ENCODE measurements at places on chromosomes 2 and 18.

DNA sequence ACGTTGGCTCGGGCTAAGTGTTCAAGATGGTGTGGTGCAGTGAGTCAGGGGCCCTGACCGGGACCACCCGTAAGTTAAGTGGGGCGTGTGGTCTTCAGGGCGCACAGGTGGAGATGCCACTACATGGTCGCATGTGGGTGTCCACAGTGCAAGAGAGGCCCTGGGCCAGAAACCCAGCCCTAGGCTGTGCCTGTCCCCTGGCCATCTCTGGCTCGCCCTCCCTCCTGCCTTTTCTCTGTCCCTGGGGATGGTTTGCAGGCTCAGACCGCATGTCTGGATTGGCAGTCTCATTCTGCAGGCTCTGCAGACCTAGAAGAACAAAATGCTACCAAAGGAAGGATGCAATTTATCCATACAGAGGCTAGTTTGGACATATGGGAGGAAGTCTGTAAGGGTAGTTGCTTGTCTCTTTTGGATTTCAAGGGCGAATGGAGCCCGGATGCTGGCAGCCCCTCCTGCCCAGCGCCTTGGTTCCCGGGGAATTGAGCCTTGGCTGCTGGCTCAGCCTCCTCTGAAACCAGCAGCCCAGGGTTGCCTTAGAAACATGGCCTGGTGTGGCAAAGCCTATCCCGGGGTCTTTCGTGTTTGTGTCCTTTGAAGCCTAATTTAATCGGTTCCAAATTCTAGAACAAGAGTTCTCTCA is 417.5 kb upstream of the HS6ST1 start:
- no peak for DNase-seq

DNA sequence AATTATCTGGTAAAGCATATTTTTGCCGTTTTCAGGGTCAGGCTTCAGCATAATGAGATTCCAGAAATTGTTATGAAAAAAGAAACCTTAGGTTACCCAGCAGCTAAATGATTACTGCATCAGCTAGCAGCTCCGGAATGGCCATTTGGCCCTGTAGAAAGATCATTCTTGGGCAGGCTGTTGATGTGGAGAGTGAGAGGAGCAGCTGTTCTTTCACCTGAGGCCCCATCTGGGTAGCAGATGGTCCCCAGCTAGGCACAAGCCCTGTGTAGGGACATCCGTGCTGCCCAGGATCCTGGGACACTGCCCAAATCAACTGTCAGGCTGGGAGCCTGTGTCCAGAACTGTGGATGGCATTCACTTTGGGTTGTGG is 61.8 kb downstream of the NEDD4L start:
- no peak for DNase-seq

GRCh38 chr2:38181806-38182491 is 106.0 kb upstream of the CYP1B1 start:
- no peak for DNase-seq

GRCh38 chr2:96151595-96152303 is 6.5 kb upstream of the DUSP2 start:
- DNase-seq: no peak

DNA sequence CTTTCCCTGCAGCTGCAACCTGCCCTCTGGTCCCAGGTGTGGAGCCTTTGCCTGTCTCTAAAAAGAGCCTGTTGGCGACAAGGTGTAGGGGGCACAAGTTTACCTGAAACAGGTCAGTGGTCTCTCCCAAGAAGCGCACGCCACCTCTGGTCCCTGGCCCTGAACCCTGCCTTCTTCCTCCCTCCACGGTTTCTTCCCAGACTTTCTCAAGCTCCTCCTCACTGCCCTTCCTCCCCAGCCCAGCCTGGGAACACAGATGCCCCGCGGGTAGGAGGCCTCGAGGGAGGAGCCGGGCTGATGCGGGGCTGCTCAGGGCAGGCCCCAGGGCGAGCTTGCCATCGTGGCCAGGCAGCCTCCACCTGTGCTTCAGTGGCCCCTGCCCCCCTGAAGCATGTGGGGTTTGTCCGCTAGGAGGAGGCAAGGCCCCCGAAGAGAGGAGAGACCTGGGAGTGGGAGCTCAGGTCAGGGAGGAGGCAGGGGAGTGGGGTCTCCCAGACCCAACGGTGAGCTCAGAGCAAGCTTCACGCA is 89.5 kb downstream of the SMAD7 start:
- no peak for DNase-seq

- DNase-seq: no peak
These were observed 29.2 kb downstream of the KCNG3 start for GRCh38 chr2:42464631-42465030.

- no peak for DNase-seq
These were observed 37.5 kb downstream of the TBC1D8 start for GRCh38 chr2:101113441-101114267.

- DNase-seq: no peak
These were observed 8.1 kb upstream of the NFATC1 start for GRCh38 chr18:79387615-79388014.

GRCh38 chr2:233976087-233976486 is 58.9 kb downstream of the TRPM8 start:
- no peak for DNase-seq

- DNase-seq: no peak
These were observed 6.0 kb downstream of the SLC39A10 start for GRCh38 chr2:195663007-195663406.

DNA sequence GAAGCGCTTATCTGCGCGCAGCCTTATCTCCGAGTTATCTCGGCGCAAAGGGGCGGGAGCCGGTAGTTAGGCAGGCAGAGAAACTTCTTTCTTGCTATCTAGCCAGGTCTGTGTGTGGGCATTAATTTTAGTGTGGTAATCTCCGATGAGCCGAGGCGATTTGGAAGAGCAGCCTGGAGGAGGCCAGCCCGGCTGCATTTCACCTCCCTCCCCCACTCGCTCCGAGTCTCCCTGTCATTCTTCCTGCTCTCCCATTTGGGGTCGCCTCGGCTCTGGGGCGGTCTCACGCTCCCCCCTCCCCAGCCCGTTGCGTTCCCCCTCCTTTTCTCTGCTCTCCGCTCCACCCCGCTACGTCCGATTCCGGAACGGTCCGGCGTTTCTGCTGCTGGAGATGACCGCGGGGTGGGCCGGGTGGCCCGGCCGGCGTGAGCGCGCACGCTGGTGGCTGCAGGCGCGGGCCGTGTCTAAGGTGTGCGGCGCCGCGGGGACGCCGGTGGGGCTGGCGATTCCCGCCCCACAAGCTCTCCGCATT is 566 bp downstream of the GATA6 start:
- DNase-seq: no peak

- DNase-seq: no peak
These were observed 231.8 kb downstream of the ETAA1 start for GRCh38 chr2:67628892-67629291.

- DNase-seq: no peak
These were observed 1.1 kb downstream of the MREG start for GRCh38 chr2:216012133-216012829.

GRCh38 chr2:198702796-198703195 is 754.9 kb downstream of the SATB2 start:
- DNase-seq: no peak

DNA sequence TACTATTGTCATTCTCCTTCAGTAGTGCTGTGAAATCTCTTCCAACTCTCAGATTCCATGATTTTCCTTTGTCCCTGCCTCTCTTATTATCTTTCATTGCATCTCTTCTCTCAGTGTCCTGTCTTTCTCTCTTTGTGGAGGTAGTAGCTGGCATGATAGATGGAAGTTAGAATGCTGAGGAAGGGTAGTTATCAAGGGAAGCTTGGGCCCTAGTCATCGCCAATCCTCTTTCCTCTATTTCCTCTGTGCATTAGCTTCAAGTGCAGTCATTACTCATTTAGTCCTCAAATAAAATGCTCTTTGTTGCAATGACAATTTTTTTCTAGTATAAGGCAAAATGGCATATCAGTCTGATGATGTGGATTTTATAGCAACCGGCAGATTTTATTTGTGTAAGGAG is 207.7 kb downstream of the CAMKMT start:
- DNase-seq: no peak

GRCh38 chr2:64243081-64244036 is 99.1 kb upstream of the PELI1 start:
- DNase-seq: no peak

DNA sequence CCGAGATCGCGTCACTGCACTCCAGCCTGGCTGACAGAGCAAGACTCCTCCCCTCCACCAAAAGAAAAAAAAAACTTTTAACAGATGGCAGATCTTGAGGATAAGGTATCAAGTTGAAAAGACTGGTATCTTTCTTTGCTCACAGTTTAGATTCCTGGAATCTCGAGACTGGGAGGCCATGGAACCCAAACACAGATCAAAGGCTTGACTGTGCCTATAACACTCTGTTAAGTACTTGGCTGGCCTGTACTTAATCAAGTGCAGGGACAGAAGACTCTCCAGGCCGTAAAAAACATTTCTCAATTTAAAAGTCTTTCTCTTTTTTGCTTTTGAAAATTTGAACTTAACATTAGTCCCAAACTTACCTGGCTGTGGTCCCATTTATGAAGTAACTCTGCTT is 107.1 kb upstream of the ZNF516 start:
- no peak for DNase-seq

- no peak for DNase-seq
These were observed 58.2 kb downstream of the HS6ST1 start for GRCh38 chr2:128260239-128261138.

DNA sequence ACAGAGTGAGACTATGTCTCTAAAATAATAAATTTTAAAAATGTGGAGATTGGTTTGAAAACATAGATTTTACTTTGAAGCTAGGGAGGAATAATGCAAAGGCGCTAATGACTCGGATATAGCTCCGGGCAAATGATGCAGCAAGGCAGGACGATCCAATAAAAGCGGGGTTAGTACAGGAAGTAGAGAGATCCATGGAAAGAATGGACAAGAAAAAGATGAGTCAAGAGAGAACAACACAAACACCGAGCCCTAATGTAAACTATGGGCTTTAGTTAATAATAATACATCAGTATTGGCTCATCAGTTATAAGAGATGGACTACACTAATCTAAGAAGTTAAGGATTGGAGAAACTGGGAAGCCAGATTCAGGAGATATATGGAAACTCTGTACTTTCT is 74.5 kb downstream of the QPCT start:
- no peak for DNase-seq

DNA sequence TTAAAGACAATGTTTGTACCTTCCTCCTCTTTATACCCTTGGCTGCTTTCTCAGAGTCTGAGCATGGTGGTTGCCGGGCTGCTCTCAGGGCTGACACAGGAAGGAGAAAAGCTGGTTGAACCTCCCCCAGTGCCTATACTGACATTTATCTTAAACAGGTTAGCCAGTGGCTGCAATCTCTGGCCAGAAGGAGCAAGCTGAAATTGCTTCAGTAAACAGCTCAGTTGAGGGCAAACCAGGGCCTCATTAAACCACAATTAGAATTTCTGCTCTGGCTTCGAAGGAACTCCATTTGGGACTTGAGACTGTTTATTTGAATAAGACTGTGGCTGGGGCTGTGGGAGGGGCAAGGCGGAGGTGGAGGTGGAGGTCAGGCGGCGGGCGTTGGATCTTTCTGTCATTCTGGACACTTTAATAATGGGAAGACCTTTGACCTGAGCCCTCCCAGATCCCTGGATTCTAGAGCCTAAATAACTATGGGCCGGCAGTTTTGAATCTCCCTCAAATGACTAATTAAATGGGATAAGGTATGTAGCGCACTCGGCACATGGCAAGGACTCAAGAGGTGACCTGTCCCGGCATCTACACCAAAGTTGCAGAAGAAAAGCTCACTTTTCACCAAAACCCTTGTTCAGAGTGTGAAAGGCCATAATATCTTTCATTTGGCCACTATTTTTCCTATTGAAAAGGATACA is 120.6 kb upstream of the MYCN start:
- DNase-seq: no peak

- no peak for DNase-seq
These were observed 1.1 kb downstream of the HOXD3 start for GRCh38 chr2:176158186-176158591.

- no peak for DNase-seq
These were observed 10.4 kb upstream of the EVA1A start for GRCh38 chr2:75570948-75571729.

GRCh38 chr2:203809084-203809521 is 58.5 kb upstream of the CTLA4 start:
- DNase-seq: no peak

DNA sequence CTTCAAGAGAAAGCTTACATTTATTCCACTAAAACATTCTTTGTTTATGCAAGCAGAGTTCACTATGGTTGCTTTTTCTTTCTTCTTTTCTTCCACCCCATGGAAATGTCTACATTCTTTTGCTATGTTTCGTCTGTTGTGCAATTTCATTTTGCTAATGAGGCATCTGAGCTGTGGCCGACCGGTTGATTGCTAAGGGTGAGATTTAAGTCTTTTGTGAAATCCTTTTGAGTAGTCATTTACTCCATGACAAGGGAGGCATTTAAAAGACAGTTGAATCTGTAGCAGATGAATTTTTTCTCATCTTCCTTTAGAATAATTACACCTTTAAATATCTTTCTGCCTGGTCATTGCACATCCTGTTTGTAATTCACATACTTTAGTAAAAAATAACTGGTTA is 324.1 kb upstream of the THUMPD2 start:
- DNase-seq: no peak

DNA sequence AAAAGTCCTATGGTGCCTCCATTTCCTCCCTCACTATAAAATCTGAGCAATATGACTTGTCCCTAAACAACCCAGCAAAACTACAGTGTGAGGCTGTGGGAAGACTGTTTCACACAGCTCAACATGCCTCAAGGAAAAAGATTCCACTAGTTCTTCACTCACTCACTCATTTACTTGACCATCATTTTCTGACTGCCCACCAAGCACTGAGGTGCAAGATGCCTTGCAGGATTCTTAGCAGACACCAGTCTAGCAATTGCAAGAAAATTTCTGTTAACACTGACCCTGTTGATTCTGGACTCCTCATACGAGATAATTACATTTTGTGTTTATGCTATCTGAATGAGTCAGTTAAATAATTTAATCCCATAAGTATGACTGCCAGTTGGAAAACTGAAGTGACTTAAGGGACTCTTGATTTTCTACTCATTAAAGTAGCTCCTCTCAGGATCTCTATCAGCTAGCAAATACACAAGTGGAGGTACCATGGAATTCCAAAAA is 51.9 kb upstream of the PCBP1 start:
- DNase-seq: no peak

- no peak for DNase-seq
These were observed 3.8 kb upstream of the ATP8B1 start for GRCh38 chr18:57806978-57807285.

DNA sequence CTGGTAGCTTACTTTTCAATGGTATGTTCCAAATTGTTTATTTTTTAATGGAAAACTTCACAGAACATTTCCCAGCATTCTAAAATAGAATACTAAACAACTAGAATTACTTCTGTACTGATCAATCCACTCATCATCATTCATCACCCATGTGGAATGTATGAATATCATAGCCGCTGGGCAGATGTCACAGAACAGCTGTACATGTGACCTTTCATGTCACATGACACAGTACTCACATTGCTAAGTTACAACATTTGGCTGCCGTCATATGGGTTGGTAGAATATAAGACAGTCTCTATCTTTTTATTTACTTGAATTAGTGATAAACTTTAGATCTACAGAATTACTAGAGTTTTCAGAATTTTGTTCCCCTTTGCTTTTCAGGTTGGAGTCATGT is 387.6 kb downstream of the ZEB2 start:
- no peak for DNase-seq

- no peak for DNase-seq
These were observed 468.3 kb upstream of the GYPC start for GRCh38 chr2:126187668-126188067.

GRCh38 chr2:64391424-64391823 is 62.5 kb upstream of the LGALSL start:
- no peak for DNase-seq
